ENCODE measurements at places on chromosomes 5 and 9.

- DNase-seq: no peak
These were observed 1.6 kb downstream of the FABP6 start for GRCh38 chr5:160230686-160231527.

DNA sequence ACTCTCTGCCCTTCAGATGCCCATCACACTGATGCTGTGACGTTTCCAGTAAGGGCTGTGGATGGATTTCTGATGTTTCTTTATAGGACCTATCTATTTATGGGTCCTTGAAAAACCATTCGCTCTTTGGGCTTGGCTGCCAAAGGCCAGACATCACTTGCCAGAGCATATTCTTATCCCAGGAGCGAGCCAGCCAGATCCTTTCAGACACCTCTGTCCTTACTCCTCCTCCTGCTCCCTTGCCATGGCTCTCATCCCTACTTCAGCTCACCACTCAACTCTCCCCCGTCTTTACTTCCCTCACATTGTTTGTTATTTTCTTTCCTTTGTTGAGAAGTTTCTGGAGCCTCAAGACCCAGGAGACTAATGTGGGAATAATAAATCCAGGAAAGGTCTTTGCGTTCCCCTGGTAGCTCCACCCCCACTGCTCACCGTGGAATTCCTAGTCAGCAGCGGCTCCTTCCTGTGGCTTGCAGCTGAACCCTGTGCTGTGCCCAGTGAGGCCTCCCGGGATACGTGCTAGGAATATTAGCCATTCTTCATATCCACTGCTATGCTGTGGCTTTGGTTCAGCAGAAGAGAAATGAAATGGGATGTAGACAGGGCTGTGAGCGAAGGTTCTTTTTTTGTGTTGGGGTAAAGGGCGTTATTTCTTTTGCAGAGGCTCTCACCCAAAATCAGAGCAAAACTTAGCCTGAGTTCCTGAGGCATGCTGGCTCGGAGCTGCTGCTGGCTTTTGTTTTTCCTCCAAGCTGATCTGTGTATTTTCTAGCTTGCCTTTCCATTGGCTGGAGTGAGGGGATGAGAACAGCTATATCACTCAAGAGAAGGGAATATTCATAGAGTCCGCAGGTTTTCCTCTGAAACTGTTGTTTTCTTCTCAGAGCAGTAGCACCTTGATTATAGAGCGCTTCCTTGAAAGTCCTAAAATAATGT is 171.1 kb downstream of the SAXO1 start:
- DNase-seq: no peak

- DNase-seq: no peak
These were observed 559.1 kb downstream of the CETN3 start for GRCh38 chr5:89850513-89850865.

DNA sequence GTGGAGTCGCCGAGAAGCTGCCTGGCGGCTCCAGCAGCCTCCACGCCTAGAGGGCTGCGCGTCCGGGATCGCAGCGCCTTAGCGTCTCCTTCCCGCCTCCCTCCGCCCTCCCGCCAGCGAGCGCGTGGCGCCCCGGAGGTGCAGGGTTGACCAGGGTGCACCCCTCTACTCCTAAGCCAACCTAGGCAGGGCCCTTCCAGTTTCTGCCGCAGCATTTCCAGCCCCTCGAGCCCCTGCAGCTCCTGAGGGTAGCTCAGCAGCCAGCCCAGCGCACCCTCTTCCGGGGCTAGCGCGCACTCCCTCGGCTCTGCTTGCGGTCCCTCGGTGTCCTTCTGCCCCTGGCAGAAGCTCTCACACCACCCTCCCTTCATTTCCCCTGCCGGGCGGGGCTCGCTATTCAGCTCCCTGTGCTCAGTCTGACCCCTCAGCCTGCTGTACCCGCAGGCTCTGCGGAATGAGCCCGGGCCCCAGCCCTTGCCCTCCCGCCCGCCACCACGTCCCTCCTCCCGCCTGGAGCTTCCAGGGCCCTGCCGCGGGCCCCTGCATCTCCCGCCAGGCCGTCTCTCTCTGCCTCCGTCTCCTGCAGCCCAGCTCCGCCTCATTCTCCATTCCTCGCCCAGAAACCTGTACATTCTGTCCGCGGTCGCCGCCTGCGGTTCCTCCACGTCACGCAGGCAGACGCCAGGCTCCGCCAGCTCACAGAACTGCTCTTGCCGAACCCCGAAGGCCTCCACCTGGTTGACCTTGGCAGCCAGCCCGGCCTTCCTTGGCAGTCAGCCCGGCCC is 61.8 kb downstream of the SPATA31C2 start:
- DNase-seq: no peak

GRCh38 chr9:114177423-114178064 is 22.2 kb downstream of the COL27A1 start:
- no peak for DNase-seq

DNA sequence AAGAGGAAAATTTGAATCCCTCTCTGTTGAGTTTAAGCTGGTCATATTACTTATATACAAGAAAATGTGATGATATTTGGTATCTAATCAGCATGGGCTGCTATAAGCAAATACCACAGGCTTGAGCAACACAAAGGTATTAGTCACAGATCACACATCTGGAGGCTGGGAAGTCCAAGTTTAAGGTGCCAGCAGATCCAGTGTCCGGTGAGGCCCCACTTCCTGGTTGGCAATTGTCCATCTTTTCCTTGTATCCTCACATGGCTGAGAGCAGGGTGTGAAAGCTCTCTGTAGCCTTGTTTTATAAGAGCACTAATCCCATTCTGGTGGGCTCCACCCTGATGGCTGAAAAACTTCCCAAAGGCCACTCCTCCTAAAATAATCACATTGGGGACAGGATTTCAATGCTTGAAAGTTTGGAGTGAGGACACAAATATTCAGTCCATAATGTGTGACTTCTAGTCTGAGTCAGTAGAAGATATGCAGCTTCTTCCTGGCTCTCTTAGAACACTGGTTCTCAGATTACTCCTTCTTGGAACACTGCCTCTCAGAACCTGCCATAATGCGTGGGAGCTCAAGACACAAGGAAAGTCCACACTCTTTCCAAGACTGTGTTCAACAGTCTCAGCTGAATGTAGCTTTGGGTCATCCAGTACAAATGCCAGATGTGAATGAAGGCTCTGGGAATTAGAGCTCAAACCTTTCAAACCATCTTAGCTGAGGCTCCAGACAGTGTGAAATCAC is 124.1 kb downstream of the PRDM9 start:
- no peak for DNase-seq

GRCh38 chr5:37836592-37837413 is 3.0 kb downstream of the GDNF start:
- no peak for DNase-seq

DNA sequence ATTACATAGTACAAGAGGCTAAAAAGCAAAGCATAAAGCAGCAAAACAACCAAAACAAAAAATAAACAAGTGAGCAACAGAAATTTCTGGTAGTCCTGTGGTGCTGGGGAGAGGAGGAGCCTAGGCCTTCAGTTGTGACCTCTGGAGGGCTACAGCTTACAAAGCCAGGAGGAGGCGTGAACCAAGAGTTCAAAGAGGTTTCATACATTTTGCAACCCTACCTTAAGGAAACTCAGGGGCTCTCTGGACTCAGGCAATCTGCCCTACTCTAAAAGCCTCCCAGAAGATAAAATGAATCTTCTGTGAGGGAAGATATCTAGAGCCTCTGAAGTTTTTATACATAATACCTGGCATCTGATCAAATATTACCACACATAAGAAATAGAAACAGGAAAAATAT is 187.4 kb downstream of the AGTPBP1 start:
- DNase-seq: no peak

DNA sequence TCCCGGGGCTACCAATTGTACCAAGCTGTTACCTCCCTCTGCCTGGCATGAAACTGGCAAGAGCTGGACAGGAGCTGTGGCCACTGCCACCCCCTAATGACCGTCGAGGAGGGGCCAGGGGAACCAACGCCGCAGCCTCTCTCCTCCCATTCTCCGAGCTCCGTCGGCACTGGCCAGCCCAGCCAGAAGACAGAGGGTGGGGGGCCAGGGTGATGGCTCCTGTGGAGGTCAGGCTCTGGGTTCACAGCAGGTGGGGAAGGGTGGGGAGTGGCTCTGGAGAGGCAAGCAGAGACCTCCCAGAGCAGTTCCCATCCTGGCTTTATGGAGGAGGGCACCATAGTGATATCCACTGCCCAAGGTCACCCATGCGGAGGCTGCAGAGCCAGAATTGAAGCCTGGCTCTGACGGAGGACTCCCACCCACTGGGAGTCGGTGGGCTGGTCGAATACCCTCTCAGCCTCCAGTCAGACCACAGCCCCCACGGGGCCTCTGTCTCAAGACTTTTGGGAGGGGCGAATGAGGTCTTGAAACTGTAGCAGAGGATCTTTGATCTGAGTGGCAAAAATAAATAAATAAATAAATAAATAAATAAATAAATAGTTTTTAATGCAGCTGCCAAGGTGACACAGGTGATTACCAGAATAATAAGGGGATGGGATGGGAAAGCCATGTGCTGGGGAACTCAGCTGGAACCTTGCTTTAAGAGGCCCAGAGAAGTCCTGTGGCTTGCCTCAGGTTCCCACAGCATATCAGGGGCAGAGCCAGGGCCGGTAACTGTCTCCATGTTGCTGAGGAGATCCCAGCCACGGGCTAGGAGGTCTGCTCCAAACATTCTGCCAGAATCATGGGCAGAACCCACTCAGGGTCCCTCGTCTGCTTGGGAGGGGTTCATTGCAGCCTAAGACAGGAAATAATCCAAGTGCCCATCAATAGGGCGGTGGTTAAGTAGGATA is 42.5 kb upstream of the NEURL1B start:
- no peak for DNase-seq

DNA sequence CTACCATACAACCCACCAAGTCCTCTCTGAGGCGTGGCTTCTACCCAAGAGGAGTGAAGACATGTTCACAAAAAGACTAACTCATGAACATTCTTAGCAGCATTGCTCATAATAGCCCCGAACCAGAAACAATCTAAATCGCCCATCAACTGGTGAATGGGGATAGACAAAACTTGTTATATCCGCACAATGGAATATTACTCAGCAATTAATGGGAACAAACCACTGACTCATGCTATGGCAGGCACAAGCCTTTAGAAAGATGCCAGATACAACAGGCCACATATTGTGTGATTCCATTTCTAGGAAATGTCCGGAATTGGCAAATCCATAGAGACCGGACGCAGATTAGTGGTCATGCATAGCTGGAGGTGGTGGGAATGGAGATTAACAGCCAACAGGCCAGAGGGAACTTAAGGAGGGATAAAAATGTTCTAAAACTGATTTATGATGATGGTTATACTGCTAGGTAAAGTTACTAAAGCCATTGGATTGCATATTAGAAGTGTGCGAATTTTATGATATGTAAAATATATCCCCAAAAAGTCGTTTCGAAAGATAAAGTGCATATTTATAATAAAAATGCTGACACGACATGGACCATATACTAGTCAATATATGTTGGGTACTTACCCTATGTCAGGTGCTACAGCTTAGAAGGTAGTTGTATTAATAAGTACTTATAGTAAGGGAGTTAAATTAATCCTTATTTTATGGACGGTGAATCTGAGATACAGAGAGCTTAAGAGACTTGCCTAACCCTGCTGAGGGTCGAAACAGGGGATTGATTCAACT is 55.4 kb downstream of the LHX2 start:
- DNase-seq: no peak

- DNase-seq: no peak
These were observed 615.2 kb upstream of the SEMA6A start for GRCh38 chr5:117189784-117190183.

DNA sequence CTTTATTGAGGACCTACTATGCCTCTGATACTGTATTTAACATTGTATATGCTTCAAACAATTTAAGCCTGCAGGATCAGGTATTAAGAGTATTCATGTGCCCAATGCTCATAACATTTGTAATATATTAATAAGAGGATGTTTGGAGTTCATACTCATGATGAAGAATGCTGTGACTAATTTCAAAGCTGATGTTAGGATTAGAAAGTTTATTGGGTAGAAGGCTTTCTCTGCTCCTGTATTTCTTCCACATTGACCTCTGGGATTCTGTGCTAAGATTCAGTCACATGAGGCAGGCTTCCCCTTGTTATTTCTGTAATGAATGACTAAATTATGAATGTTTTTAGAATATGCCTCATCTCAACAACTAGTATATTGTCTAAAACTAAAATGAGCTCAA is 456.4 kb downstream of the NFIB start:
- no peak for DNase-seq

DNA sequence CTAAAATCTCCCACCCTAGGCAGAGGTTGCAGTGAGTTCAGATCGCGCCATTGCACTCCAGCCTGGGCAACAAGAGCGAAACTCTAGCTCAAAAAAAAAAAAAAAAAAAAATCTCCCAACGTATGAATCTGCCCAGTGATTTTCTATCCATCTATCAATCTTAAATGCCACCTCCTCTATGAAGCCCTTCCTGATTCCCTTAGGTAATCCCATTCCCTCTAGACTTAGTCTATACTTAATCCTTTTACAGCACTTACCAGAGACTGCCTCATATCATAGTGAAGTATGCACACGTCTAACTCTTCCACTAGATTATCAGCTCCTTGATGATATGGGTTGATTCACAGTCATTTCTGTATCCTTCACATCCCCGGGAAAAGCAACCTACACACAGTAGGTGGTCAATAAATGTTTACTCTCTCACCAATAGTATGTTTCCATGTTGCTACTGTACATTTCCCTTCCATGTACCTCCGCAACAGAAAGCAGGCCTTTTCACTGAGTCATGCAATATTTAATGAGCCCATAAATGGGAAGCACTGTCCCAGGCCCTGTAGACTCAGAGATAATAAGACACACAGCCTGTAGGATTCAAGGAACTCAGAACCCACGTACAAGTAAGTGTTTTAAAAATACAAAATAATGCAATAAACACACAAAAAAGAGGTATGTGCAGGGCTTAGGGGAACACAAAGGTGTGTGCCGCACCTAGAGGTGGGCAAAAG is 1.2 kb downstream of the DROSHA start:
- DNase-seq: no peak

GRCh38 chr5:32612134-32612888 is 27.0 kb downstream of the SUB1 start:
- DNase-seq: no peak

- DNase-seq: no peak
These were observed 923 bp downstream of the C5orf34 start for GRCh38 chr5:43514025-43514424.

- no peak for DNase-seq
These were observed 130.3 kb downstream of the CDC42SE2 start for GRCh38 chr5:131394128-131394527.

DNA sequence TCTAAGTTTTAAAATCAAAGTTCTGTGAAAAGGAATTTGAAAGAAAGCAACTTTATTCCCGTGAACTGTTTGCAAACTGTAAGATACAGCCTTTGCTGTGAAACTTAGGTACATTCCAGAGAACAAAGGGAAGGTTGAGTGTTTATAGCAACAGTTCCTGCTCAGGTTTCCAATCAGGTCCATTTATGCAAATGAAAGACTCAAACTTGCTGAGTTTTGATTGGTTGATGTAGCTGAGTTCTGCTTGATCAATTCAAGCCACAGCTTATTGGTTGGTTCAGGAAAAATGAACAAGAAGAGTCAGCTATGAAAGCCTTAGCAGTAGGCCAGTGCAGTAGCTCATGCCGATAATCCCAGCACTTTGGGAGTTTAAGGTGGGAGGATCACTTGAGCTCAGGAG is 37.9 kb downstream of the SLC27A6 start:
- no peak for DNase-seq

- DNase-seq: no peak
These were observed 6.2 kb upstream of the ERGIC1 start for GRCh38 chr5:172827841-172828240.
